Smooth muscle cell of the pulmonary artery (primary cell): ENCODE measurements at places on chromosomes 3 and 15. TPM values are rescaled to one million over a fixed set of nuclear protein-coding genes. Genes with fewer than 3 reads are reported as not detected.

The THAP10 gene
- 1.7 TPM in 2 replicates for total RNA-seq

The TMEM207 gene
- not detected in 2 replicates for total RNA-seq

The OR4M2 gene
- total RNA-seq, result not detected in 2 replicates

The SEMA3F gene
- total RNA-seq, result 18.6 and 31.0 TPM in 2 replicates

The ESYT3 gene
- total RNA-seq, result 0.07 and 0.23 TPM in 2 replicates

The POPDC2 gene
- total RNA-seq, result 0.23 and 0.33 TPM in 2 replicates

The CLEC3B gene
- total RNA-seq, result 5.0 and 29.6 TPM in 2 replicates

The TRPM1 gene
- total RNA-seq, result not detected in 2 replicates

The ROBO1 gene
- total RNA-seq, result 49.4 and 94.4 TPM in 2 replicates

The ISLR2 gene
- total RNA-seq, result 0.07 and 0.10 TPM in 2 replicates

The CADPS gene
- 0.17 and 3.3 TPM in 2 replicates for total RNA-seq

The TLR9 gene
- under 0.01 and 0.23 TPM in 2 replicates for total RNA-seq

The FEZF2 gene
- total RNA-seq, result not detected in 2 replicates

The GOLGA6L4 gene
- 0.85 and 1.1 TPM in 2 replicates for total RNA-seq

The JAGN1 gene
- total RNA-seq, result 23.5 and 23.8 TPM in 2 replicates

The AGBL1 gene
- not detected in 2 replicates for total RNA-seq

The GABRA5 gene
- total RNA-seq, result not detected in 2 replicates

The SCAPER gene
- 8.0 and 10.6 TPM in 2 replicates for total RNA-seq

The ZCWPW2 gene
- 0.66 and 1.2 TPM in 2 replicates for total RNA-seq

The TMEM108 gene
- total RNA-seq, result 0.20 TPM in 1 of 2 replicates, not detected in the other

The CSK gene
- total RNA-seq, result 37.6 and 55.2 TPM in 2 replicates

The C3orf20 gene
- total RNA-seq, result under 0.01 and 0.07 TPM in 2 replicates

The ADPRH gene
- 4.5 and 4.8 TPM in 2 replicates for total RNA-seq

The IL17RE gene
- total RNA-seq, result 0.89 and 2.1 TPM in 2 replicates

The WDR93 gene
- 0.07 TPM in 1 of 2 replicates, not detected in the other for total RNA-seq

The ZPLD1 gene
- 0.13 and 1.1 TPM in 2 replicates for total RNA-seq

The LMLN gene
- 14.8 and 15.1 TPM in 2 replicates for total RNA-seq

The BRK1 gene
- 80.3 and 90.6 TPM in 2 replicates for total RNA-seq

The COPG1 gene
- 313 and 371 TPM in 2 replicates for total RNA-seq
